ENCODE measurements at places on chromosomes 16 and 17.

DNA sequence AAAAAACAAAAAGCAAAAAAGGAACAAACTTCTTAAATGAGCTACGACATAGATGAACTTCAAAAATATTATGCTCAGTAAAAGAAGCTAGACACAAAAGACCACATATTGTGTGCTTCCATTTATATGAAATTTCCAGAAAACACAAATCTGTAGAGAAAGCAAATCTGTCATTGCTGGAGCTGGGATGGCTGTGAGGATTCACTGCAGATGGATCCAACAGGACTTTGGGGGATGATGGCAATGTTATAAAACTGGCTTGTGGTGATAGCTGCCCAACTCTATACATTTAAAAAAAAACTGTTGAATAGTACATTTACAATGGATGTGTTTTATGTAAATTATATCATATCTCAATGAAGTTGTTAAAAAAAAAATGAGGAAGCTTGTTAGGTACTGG lies 52.6 kb upstream of the MAP3K14 start:
- DNase-seq: no peak

DNA sequence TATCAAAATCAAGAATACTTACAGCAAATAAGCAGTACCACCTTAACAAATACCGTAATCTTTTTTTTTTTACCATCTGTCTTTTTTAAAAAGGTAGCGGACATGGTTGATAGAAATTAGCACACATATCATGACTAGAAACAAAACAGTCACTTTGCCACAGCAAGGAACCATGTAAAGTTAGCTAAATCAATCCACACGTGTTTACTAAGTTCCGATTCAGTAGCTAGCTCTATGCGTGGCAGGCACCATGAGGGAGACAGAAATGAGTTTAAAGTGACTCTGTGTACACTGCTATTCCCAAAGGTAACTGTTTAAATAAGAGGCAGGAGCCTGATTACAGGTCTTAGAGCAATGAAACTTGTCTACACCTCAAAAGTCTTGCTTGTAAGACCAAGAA lies 108.6 kb downstream of the XYLT1 start:
- no peak for DNase-seq

GRCh38 chr17:27631411-27631760 lies 398 bp downstream of the LGALS9 start:
- peak; percentile 89 for DNase-seq

DNA sequence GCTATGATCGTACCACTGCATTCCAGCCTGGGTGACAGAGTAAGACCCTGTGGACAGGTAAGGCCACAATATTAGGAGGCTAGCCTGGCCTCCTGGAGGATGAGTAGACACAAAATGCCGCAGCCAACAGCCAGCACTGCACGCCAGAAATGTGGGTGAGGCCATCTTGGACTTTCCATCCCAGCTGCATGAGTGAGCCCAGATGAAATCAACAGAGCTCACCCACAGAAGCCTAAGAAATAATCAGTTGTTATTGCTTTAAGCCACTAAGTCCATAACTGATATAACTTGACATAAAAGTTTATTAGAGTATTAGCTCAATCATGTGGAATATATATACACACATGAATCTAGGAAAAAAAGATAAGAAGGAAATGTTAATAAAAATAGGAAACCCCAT lies 101.7 kb downstream of the CDYL2 start:
- DNase-seq: no peak

- DNase-seq: no peak
These were observed 15.7 kb downstream of the C16orf74 start for GRCh38 chr16:85735225-85735635.

DNA sequence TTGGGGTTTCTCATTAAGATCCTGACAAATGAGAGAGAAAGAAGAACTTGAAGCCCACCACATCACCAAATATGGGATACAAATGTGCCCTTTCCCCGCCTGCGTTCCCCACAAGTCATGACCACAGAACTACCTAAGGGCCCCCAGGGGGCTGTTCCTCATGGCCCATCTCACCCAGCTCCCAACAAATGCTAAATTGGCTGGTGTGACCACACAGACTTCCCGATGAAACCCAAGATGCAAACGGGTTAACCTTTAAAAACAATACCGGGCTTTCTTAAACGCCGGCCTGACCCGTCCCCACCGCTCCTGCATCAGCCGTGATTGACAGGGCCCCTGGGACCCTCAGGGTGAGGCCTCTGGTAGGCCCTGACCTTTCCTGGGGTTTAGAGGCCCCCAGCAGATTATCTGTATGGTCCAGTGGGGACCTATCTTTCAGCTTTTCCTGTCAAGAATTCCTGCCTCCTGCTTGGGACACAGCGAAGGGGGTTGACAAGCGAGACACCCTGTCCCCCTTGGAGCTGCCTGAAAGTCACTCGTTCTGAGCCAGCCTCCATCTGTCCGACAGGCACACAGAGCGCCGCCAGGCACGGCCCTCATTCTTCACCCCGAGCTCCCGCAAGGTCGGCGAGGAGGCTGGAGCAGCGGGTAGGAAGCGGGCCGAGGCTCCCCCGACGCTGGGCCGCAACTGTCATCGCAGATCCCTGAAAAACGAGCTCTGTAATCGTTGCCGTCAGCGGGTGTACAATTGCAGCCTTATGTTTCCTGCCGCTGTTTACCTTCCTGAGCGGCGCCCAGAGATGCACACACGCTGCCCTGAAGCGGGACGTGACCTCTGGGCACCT lies 300.1 kb downstream of the FOXL1 start:
- DNase-seq: no peak

DNA sequence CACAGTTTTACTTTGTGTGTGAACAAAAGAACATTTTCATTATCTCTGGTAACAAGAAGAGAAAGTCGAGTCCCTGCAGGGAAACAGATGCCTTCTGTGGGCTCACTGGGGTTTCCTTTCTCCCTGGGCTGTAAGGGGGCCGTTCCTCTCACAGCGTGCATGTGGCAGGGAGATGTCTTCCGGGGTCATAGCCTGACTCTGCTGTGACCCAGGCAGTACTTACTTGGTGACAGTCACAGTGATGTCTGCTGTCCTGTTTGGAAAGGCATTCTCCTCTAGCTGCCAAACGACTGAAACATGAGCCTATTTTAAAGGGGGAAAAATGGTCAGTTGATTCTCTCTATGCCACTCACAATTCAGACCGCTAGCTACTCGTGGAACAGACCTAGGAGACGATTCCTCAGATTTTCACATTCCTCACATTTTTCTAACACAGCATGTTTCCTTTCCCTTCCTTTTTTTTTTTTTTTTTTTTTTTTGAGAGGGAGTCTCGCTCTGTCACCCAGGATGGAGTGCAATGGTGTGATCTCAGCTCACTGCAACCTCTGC lies 7.3 kb downstream of the HASPIN start:
- no peak for DNase-seq

DNA sequence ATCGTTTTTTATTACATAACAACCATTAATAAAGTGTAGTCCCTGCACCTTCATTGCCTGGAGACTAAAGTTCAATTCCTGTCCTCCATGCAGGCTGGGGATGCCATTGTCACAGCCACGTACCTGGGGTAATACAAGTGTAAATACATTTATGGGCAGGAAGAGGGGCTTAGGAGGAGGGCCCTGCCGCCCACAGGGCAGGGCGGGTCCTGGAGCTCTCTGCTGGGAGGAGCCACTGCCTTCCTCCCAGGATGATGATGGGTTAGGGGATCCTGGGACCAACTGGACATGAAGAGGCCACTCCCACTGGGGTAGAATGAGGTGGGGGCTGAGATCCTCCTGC lies 44.1 kb upstream of the SLC38A10 start:
- no peak for DNase-seq

GRCh38 chr16:70380248-70380918 lies 33.7 kb downstream of the DDX19A start:
- peak; percentile 85 for DNase-seq

- DNase-seq: no peak
These were observed 1.8 kb upstream of the PPM1D start for GRCh38 chr17:60598001-60598736.

DNA sequence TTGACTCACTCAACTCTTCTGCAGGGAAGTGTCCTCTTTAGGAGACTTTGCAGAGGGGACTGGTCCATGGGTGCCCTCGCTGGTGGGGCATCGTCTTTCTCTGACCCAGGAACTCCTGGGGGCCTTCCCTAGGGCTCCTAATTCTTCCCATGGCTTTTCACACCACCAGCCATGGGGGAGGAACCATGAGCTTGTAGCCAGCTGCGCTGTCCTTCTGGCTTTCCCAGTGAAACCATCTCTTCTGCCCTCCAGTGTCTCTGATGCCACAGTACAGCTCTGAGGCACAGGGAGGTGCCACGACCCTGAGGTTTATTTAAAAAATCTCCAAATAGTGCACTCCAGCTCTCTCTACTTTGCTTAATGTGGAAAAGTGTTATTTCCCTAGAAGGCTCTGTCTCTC lies 78.6 kb downstream of the SDR42E1 start:
- DNase-seq: no peak

GRCh38 chr17:81582341-81582740 lies 30.2 kb upstream of the FAAP100 start:
- DNase-seq: peak; percentile 28

- DNase-seq: peak; percentile 40
These were observed 489 bp downstream of the ZC3H18 start for GRCh38 chr16:88570691-88571092.

DNA sequence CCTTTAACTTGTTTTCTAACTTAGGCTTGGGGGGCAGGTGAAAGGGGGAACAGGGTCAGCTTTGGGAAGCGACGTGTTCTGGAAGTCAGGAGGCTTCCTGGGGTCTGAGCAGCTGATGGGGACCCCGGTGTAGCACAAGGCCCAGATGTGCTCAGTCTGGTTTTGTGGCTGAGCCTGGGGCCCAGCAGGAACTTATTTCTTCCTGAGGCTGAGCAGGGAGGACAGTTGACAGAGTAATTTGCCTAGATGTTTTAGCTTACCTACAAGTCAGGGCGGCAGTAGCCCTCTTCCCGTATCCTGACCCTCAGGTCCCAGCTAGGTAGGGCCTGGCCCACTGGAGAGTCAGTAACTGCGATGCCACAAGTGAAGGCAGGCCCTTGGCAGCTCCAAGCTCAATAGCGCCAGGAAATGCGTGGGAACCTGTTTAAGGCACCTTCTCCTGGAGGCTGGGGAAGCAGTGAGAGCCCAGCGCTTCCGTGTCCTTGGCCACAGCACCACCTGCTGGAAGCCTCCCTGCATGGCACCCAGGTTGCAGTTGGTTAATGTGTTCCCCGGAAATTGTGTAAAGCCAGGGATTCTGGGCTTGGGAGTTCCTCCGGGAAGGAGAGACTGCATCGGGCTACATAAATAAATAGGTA lies 5.2 kb downstream of the CCR7 start:
- peak; percentile 94 for DNase-seq

GRCh38 chr17:731644-732066 lies 741 bp upstream of the TLCD3A start:
- no peak for DNase-seq

- DNase-seq: peak; percentile 62
These were observed 64.8 kb upstream of the MRC2 start for GRCh38 chr17:62562656-62563055.

- DNase-seq: no peak
These were observed 19.9 kb upstream of the MRTFB start for GRCh38 chr16:14051103-14051729.

GRCh38 chr17:4974115-4974670 lies 6.6 kb upstream of the SPAG7 start:
- DNase-seq: no peak

DNA sequence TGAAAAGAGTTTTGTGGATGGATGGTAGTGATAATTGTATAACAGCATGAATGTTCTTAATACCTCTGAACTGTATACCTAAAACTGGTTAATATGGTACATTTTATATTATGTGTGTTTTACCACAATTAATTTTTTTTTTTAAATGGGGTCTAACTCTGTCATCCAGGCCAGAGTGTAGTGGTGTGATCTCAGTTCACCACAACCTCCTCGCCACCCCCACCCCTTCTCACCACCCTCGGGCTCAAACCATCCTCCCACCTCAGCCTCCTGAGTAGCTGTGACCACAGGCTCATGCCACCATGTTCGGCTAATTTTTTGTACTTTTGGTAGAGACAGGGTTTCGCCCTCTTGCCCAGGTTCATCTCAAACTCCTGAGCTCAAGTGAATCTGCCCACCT lies 123.2 kb downstream of the CDRT15L2 start:
- DNase-seq: no peak

- DNase-seq: peak; percentile 59
These were observed 453.3 kb downstream of the KCNJ2 start for GRCh38 chr17:70622368-70623260.

GRCh38 chr17:41404024-41404671 lies 6.7 kb upstream of the KRT31 start:
- DNase-seq: peak; percentile 99

DNA sequence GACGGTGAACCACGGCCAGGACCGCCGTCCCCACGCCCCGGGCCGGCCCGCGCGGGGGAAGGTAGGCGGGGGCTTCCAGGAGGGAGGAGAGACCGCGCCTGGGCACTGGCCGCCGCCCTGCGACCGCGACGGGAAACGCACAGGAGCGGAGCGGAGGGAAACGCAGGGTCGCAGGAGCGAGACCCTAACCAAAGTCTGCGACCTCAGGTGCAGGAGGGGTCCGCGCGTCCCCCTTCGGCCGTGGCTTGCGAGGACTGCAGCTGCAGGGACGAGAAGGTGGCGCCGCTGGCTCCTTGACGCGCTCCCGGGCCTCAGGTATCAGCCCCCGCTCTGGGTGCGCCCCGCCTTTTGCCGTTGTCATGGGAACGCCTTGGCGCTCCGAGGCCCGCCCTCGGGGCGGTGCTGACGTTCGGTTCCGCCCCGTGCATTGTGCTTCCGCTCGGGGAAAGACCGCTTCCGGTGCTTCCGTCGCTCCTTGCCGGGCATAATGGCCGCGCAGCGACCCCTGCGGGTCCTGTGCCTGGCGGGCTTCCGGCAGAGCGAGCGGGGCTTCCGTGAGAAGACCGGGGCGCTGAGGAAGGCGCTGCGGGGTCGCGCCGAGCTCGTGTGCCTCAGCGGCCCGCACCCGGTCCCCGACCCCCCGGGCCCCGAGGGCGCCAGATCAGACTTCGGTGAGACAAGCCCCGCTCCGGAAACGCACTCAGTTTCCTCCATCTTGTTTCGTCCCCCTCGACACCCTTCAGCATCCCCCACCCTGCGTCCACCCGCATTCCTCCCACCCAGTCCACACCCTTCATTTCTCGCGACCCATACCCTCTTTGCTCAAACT lies at the start of gene OVCA2:
OVCA2 (plus strand) TSS at position 462 of the 829 bp plus-strand sequence; CDS start at position 488, 26 bp downstream.
- DNase-seq: peak; percentile 95
